ENCODE measurements at places on chromosomes 3 and 15. TPM values are rescaled to one million over a fixed set of nuclear protein-coding genes. Genes with fewer than 3 reads are reported as not detected.

Gene CFAP100
- 1.7 TPM for polyA plus RNA-seq

GRCh38 chr15:44501768-44502366, 35.1 kb upstream of the EIF3J start:
- DNase-seq: peak; percentile 26

GRCh38 chr15:34046471-34047145, 7.6 kb upstream of the AVEN start:
- no peak for DNase-seq

- no peak for DNase-seq
Observed at GRCh38 chr15:50996641-50997040, 88.2 kb downstream of the AP4E1 start.
